ENCODE measurements at places on chromosomes 13 and 19.

DNA sequence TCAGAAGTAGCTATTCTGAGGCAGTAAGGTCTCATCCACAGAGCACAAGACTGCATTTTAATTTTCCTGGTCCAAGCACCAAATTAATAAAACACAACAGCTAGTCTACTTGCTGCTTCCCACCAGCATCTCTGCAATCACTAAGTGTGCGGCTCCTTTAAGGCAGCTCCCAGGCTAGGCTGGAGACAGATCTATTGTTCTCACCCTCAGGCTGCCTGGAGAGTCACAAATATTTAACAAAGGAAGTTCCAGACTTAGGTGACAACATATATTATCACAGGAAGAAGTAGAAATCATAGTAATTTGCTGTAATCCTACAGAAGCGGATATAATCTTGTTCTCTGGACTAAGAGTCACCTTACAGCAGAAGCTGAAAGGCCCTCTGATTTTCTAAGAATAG, 2.2 kb upstream of the EID2 start:
- no peak for DNase-seq

GRCh38 chr13:21426238-21426637, 32.9 kb downstream of the ZDHHC20 start:
- peak; percentile 10 for DNase-seq

GRCh38 chr13:30847650-30848307, 58.3 kb upstream of the MEDAG start:
- no peak for DNase-seq

DNA sequence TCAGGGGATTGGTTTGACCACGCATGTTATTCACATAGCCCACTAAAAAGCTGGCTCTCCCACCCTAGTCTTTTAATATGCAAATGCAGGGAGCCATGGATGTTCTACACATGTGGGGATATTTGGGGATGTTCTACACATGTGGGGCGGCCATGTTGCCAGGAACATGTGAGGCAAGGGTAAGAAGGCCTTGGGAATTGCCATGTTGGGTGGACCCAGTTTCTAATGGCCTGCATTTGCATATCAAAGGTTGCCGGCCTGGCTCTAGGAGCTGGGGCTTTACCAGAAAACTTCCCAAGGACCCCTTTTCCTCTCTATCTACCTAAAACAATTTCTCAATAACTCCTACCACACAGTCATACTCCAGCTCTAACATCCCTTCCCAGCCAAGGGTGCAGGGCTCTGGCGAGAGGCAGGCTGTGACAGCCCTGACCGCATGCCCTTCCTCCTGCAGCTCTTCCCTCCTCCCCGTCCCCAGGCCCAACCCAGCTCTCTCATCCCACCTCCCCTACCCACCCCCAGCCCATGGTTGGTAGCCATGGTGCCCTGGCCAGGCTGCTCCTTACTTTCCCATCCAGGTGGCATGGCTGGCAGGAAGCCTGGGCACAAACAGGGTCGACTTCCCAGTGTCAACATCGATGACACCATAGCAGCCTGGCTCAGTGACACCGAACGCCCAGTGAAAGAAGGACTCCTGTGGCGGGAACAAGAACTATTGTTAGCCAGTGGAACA, 11.0 kb downstream of the PEPD start:
- no peak for DNase-seq

DNA sequence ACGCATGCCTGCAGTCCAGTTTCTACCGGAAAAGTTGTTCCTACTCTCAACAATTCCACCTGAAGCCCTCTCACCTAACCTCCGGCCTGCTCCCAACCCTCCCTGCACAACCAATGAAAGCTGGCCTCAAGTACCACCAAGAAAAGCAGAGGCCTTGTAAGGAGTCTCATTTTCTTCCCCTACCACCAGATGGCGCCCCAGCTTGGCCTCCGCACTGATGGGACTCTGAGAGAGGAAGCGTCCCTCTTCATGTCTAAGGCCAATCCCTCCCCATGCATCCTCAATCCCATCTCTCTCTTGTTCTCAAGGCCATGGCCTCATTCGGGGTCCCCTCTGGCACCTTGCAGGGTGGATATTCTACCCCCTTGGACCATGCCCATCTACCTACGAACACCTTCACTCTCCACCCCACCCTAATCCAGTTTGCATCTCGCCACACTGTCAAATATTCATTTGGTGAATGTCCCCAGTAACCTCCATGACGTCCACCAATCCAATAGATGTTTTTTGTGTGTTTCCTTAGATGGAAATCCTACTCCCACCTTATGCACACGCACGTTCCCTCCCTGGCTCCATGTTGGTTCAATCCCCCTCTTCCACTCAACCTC, 412.8 kb downstream of the ZNF536 start:
- peak; percentile 45 for DNase-seq

DNA sequence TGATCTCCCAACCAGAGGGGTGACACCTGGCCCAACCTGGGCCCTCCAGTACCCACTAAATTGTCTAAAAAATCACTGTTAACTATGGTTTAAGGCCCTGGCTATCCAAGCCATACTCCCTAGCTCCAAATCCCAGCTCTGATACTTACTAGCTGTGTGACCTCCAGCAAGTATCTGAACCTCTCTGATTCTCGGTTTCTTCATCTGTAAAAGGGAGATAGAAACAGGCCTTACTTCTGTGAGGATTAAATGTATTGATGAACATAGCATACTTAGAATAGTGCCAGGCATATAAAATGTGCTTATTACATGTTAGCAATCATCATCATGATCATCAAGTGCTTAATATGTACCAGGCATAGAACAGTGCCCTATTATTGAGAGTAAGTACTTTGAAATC, 4.7 kb downstream of the LRFN1 start:
- no peak for DNase-seq

- DNase-seq: no peak
Observed at GRCh38 chr13:33976965-33977364, 159.0 kb downstream of the RFC3 start.

- DNase-seq: no peak
Observed at GRCh38 chr19:6740589-6741343, 1.3 kb downstream of the TRIP10 start.

- DNase-seq: no peak
Observed at GRCh38 chr19:12015753-12016116, 19.7 kb downstream of the ZNF433 start.

DNA sequence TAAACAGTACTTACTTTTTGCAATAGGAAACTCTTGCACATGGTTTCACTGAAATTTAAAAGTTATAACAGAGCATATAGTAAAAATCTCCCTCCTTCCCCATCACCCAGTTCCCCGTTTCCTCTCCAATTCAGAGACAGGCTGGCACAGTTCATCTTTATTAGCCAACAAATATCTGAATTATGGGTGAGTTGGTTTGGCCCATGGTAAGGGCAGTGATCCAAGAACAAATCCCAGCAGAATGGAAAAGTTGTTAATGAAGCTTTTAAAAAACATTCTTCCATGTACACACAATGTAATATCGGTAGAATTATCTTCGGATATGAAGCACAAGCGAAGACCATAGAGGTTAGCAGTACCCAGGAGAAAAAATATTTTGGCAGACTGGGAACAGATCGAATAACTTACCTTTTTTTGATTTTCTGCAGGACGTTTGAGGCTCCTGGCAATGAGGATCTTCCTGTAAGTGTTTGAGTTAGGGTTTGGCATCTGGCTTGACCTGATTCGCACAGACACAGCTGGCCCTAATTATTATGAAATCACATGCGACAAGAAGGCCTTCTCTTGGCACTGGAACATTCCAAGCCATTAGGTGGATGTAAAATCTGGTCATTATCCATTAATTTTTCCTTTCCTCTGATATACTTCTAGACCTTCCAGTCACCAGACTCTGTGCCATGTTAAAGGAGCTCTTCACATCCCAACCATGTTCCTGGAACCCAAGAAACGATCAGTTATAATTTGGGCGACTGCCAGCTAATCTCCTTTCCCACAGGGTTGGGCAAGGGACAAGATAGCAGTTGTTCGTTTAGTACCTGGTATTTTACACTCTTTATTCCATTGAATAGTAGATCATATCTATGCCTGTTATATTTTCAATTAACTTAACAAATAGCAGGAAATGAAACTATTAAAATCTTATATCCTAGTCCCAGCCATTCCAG, 139.4 kb upstream of the TSC22D1 start:
- no peak for DNase-seq

DNA sequence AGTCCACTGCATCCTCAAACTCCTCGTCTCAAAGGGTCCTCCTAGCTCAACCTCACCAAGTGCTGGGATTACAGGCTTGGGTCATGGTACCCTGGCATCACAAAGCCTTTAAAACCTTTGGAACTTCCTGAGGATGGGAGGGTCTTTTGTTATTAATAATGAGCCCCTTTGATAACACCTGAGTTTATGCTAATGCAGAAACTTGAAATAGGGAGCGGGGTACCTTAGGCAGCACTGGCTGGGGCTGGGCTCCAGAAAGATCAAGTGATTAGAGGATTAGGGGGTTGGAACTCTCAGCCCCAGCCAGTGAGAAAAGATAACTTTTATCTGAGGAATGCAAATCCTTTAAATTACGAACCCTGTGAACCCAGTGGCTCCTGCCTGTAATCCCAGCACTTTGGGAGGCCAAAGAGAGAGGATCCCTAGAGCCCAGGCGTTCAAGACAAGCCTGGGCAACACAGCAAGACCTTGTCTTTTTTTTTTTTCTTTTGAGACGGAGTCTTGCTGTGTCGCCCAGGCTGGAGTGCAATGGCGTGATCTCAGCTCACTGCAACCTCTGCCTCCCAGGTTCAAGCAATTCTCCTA, 9.3 kb upstream of the PSPC1 start:
- no peak for DNase-seq

- DNase-seq: no peak
Observed at GRCh38 chr19:16527334-16527935, 14.8 kb downstream of the CHERP start.

DNA sequence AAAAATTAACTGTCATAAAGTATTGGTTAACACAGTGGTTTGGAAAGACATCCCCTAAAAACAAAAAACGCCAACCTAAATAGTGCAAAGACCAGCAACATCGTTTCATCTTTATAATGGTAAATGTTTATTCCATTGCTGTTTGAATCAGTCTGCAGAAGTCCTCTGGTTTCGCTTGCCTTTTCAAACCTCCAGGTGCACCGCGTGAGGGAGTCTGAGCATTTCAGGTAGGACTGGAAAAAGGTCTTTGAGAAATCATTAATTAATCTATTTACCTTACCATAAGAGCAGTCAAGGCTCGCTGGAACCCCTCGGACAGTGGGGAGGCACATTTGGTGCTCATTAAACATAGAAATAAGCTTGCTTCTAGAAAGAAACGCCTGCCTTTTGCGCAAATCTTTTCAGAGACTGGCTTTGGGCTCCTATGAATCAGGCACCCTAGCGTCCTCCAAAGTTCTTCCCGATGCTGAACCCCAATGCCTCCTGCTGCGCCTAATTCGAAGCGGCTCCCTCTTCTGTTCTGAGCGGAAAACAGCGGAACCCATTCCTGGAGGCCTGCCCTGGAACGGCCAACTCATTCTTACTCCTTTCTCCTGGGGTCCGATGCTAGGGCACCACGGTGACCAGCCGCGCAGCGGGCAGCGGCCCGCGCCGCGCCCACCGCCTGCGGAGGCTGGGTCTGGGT, 951 bp upstream of the MTUS2 start:
- no peak for DNase-seq

- DNase-seq: no peak
Observed at GRCh38 chr19:33740811-33741396, 55.8 kb upstream of the KCTD15 start.

DNA sequence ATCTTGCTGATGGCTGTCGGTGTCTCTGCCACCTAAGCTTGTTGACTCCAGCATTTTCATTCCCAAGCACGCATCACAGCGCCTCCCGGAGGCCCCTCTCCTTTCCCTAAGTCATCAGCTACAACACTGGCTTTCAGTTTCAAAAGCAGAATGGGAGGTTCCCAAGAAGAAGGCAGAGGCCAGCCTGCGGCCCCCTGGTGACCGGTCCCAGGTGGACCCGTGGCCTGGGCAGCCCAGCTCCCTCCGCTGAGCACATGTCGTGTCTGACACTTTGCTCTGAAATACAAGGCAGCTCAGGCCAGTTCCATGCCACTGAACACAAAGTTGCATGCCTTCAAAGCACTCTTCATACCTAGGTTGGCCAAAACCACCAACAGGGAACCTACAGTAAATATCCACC, 8.5 kb downstream of the MLLT1 start:
- DNase-seq: no peak

DNA sequence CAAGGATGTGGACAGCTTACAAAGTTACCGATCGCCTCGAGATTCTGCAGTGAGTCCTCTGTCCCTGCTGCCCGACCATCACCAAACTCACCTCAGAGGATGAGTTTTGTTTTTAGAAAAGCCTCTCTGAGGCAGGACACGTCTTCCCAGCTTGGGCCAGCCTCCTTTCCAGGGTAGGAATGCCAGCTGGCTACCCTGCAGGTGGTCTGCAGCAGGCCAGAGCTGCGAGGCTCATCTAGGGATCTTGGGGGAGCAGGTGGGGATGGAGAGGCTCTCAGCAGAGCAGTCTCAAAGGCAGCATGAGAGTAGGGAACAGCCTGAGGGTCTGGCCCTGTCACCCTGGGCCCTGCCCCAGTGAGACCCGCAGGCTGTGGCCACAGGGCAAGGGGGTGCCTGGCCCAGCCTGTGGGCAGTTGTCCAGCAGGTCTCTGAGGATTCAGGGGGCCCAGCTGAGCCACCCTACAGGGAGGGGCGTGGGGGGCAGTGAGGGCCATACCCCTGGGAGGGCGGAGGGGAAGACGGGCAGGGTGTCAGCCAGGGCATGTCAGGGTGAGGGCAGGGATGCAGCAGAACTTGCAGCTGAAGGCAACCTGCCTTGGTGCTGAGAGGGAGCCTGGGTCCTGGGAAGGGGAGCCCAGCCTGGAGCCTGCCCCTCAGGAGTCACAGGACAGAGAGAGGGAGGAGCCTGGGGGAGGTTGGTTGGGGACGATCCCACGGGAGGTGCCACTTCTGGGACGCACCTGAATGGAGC, 57.3 kb upstream of the TPM4 start:
- no peak for DNase-seq

DNA sequence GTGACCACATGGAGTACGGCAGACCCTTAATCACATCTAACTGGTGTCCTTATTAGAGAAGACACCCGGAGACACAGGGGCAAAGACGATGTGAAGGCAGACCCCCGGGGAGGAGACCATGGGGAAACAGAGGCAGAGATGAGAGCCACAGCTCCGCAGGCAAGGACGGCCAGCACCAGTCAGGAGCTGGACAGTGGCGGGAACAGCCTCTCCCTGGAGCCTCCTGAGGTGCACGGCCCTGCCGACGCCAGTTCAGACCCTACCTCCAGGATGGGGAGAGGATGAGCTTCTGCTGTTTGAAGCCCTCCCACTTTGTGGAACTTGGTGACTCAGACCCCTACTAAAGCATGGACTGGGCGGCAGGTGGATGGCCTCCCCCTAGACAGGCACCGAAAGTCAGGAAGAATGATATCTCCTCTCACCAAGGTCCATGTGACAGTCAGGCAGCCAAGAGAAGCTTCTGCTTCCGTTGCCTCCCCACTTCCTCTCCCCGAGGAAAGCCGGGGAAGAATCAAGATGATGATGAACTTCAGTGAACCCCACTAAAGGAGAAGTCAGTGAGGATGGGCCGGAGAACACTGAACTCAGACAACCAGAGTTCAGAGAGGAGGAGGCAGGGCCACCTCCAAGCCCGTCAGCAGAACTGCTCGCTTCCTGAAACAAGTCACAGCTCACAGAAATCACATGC, 25.4 kb downstream of the RAB20 start:
- peak; percentile 14 for DNase-seq

- no peak for DNase-seq
Observed at GRCh38 chr13:21871919-21872318, 201.0 kb downstream of the FGF9 start.

GRCh38 chr19:18070181-18070580, 16.6 kb downstream of the IL12RB1 start:
- no peak for DNase-seq

- no peak for DNase-seq
Observed at GRCh38 chr13:93305886-93306285, 79.3 kb downstream of the GPC6 start.

- no peak for DNase-seq
Observed at GRCh38 chr13:28601581-28601980, 57.3 kb upstream of the POMP start.

Measured in CD4-positive, alpha-beta T cell treated with Interleukin-4 for 4 hours (primary cell).